ENCODE measurements at places on chromosomes 7 and 10.

DNA sequence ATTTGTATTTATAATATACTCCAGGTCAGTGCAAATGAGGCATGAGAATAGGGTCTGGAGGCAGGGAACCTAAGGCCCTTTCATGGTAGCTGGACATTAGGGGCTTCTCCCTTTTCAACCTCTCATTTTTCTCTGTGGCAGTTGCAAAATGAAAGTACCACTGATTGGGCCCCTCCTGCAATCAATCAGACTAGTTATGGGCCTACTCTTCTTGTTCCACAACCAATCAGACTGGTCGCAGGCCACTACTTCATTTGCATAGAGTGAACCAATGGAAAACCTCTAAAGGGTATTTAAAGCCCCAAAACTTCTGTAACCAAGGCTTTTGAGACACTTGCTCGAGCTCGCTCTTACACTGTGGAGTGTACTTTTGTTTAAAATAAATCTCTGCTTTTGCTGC, 10.0 kb upstream of the PRPS1L1 start:
- DNase-seq, result no peak

GRCh38 chr7:2049111-2049781, 183.5 kb downstream of the MAD1L1 start:
- DNase-seq, result no peak

GRCh38 chr10:33621101-33621500, 286.6 kb upstream of the NRP1 start:
- DNase-seq, result no peak

- no peak for DNase-seq
These were observed 72.2 kb downstream of the MTURN start for GRCh38 chr7:30206942-30207341.

DNA sequence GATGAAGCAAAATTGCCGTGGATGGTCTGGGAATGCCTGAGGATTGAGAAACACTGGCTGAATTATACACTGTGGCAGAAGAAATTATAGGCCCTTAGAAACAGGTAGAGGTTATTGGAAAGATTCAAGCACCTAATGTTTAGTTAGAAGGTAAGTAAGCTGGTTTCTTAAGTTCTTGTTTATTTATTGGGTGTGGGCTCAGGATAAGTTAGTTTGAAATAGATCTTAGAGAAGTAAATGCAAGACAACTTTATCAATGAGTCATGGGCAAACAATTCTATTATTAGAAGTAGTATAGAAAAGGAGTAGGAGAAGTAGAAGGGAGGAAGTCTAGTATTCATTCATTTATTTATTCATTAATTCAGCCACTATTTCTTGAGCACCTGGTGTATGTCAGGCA, 96.5 kb downstream of the KAT6B start:
- DNase-seq, result no peak

DNA sequence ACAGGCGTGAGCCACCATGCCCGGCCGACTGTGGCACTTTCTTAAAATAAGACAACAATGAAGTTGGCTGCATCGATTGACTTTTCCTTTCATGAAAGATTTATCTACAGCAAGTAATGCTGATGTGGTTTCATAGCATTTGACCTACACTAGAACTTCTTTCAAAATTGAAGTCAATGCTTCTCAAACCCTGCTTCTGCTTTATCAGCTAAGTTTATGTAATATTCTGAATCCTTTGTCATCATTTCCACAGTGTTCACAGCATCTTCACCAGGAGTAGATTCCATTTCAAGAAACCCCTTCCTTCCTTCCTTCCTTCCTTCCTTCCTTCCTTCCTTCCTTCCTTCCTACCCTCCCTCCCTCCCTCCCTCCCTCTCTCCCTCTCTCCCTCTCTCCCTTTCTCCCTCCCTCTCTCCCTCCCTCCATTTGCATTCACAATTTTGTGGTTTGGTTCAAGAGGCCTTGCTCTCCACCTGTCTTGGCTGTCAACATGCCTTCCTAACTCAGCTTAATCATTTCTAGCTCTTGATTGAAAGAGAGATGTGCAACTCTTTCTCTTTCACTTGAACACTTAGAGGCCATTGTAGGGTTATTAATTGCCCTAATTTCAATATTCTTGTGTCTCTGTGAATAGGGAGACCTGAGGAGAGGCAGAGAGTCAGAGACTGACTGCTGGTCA, 52.1 kb downstream of the HDAC9 start:
- DNase-seq, result no peak

DNA sequence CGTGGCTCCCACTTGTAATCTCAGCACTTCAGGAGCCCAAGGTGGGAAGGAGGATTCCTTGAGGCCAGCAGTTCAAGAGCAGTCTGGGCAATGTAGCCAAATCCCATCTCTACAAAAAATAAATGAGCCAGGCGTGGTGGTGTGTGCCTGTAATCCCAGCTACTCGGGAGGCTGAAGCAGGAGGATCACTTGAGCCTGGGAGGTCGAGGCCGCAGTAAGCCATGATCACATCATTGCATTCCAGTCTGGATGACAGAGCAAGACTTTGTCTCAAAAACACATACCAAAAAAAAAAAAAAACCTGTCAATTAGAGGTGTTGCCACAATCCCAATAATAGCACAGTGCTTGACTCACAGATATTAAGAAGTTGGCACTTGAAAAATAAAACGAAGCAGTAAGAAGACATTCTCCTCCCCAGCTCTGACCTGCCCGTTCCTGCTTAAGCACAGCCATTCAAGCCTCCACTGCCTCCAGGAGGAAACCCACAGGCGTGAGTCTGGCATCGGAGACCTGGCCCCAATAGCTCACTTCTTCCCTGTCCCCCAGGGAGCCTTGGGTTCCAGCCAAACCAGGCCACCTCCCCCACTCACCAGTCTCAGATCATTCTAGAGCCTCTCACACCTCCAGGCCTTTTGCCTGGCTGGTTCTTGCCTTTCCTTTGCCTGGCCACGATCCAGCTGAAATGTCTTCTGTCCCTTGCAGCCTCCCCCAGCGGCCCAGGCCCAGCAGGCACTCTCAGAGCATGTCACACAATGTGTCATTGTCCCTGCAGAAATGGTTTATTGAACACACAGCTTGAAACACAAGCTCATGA, 45.3 kb upstream of the GTF2I start:
- DNase-seq, result peak; percentile 28

DNA sequence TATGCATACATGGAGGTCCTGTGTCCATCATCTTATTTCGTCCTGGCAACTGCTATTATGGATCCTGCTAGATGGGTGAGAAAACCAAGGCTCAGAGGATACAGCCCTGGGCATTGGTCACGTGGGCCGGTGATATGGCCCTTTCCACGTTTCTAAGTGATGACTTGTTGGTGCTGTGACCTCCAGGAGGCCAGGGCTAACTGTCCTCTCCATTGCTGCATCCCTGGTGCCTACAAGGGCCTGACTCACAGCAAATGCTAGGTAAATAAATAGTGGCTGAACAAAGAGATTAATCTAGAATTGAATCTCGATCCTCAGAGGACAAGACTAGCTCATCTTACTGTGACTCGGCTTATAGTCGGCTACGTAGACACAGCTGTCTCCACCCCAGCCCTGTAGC, 78.6 kb downstream of the FAM53B start:
- no peak for DNase-seq

GRCh38 chr7:26265499-26266075, 26.1 kb upstream of the SNX10 start:
- no peak for DNase-seq

DNA sequence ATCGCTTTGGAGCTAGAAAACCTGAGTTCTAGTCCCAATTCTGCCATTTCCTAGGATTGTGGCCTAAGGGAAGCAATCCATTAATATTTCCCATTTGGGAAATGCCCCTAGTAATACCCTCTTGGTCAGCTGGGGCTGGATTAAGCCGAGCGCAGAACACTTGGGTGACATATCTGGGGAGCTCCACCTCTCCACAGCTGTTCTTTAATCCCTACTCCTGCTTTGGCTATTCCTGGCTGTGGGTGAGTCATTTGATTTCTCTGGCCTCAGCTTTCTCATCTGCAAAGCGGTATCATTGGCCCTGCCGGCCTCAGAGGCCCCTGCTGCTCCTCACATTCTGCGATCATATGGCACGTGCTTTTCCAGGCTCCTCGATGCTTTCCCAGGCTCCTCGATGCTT, 108.3 kb downstream of the BUB3 start:
- no peak for DNase-seq

- DNase-seq, result no peak
These were observed 11.5 kb upstream of the C10orf53 start for GRCh38 chr10:49667991-49668390.

DNA sequence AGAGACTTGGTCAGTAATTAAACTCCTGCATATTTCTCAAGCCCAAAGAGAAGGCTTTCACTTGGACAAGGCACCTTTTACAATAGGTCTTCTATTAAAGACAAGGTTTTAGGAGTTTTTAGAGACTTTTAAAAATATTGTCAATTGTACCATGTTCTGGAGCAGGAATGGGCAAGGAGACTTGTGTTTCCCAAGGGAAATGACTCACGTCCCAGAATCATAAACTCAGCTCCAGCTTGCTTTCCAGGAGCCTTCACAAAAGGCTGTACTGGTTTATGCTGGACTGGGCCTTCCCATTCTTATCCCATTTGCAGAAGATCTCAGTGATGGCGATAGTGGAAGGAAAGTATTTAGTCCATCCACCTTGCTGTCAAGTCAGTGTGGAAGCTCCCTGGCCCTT, 7.8 kb upstream of the GLI3 start:
- DNase-seq, result peak; percentile 88

DNA sequence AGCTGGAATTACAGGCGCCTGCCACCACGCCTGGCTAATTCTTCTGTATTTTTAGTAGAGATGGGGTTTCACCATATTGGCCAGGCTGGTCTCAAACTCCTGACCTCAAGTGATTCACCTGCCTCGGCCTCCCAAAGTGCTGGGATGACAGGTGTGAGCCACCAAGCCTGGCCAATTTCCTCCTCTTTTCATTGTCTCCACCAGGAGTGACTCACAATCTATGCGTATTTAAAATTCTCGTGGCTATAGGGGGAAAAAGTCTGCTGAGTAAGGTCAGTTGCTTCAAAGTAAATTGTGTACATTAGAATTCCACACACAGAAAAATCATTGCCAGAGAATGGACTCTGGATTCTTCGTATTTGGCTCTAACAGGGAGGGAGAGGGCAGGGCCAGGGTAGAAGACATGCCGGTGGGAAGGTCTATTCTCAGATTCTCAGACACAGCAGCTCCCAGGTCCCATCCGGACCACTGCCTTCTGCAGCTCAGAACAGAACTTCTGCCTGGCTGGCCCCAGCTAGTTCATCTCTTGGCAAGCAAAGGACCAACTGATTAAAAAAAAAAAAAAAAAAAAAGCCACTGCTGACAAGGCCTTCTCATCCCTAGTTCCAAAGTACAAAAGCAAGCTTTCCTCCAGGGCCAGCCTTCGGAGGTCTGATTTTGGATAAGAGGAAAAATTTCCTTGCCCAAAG, 22.2 kb downstream of the PSPH start:
- DNase-seq, result no peak

DNA sequence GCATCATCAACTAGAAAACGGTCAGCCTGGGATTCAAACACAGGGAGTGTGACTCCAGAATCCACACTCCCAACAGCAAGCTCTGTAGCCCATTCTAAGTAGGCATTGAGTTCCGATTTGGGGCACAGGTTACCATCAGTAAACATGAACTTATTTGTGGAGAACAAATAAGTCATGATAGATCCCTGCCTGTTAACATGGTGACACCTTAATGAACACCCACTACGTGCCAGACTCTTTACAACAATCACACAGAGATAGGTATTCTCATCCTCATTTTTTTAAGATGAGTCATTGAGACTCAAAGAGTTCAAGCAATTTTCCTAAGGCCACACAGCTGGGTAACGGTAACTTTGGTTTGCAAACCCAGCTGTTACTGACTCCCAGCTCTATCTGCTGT, 91.5 kb downstream of the LYZL2 start:
- peak; percentile 41 for DNase-seq

- no peak for DNase-seq
These were observed 57.8 kb downstream of the FAM185A start for GRCh38 chr7:102806613-102807012.

- no peak for DNase-seq
These were observed 112.4 kb upstream of the SEMA3C start for GRCh38 chr7:81031243-81031642.

DNA sequence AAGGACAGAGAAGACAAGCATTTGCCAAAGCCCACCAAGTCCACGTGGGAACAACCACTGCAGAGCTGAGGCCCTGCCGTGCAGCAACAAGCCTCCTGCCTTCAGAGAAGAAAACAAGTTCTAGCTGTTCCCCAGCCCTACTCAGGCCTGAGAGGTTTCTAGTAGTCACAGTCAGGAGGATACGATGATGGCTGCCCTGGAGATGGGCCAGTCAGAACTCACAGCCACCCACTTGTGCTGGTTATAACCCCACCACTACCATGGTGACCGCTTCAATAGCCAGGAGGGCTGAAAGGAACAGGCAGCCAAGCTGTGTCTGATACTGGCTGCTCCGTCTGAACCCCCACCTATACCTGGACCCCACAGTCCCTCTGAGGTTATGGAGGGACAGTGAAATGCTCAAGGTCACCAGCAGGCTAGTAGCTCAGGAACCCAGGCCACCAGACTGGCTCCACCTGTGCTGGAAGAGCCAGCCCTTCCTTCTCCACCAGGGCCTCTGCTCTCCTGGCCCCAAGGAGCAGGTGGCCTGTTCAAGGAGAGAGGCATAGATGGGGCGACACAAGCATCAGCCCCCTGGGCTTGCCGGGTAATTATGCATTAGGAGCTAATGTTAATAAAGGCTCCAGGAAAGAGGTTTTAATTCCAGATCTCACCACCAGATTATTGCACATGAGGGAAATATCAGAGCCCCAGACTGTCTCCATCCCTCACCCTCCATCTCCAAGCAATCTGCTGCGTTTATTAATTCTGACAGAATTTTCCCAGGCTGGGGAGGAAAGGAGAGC, 125.8 kb upstream of the PCBD1 start:
- DNase-seq, result no peak

GRCh38 chr10:80167471-80168161, 35.1 kb downstream of the PLAC9 start:
- no peak for DNase-seq

GRCh38 chr10:128571745-128572144, 445.5 kb upstream of the MKI67 start:
- no peak for DNase-seq

DNA sequence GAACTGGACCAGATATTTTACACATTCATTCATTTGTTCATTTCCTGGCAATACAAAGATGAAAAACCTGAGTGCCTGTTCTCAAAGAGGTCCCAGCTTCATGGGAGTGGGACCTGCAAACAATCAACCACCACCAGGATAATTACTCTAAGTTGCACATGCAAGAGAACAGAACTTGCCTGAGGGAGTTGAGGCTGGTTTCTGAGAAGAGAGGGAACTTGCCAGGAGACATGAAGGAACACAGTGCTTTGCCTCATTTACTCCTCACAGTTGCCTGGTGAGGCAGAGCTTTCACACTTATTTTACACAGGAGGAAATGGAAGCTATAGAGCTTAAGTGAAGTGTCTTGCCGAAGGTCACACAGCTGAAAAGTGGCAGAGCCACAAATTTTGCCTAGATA, 170.1 kb downstream of the SORCS3 start:
- no peak for DNase-seq

GRCh38 chr7:126760914-126761577, 491.7 kb downstream of the GRM8 start:
- no peak for DNase-seq

GRCh38 chr10:132580143-132580542, 42.6 kb downstream of the INPP5A start:
- no peak for DNase-seq

Measured in AG10803 (cell line).